ENCODE measurements at places on chromosomes 1 and 21.

DNA sequence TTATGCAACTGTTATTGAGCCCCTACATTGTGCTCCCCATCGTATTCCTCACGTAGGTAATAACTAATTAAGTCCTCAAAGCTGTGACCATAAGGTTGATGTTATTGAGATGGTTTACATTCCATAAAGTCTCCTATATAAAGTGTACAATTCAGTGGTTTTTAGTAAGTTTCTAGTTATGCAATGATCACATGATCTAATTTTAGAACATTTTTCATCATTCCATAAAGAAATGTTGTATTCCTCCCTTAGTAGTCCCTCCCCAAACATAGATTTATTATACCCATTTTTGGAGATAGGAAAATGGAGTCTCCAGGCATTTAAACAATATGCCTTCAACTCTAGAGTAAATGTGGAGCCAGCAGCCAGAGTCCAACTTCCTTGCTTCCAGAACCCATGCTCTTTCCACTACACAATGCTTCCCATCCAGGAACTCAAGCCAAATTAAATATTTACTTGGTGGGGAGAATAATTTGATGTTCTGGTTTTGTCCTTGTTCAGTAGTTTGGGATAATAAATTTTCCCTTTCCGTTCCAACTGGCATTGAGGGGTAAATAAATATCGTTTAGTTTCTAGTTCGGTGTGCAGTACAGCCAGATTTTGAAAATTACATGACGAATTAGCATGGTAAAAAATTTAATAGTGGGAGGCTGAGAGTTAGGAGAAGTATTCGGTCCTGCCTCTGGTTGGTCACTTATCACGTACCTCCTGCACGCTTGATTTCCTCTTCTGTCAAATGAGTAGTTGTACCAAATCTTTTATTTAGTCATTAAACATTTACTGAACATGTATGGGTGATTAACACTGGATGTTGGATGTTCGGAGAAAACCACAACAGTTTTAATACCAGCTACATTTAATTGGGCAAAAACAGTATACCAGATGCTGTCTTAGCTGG is 66.3 kb downstream of the CACHD1 start:
- DNase-seq: peak; percentile 64

DNA sequence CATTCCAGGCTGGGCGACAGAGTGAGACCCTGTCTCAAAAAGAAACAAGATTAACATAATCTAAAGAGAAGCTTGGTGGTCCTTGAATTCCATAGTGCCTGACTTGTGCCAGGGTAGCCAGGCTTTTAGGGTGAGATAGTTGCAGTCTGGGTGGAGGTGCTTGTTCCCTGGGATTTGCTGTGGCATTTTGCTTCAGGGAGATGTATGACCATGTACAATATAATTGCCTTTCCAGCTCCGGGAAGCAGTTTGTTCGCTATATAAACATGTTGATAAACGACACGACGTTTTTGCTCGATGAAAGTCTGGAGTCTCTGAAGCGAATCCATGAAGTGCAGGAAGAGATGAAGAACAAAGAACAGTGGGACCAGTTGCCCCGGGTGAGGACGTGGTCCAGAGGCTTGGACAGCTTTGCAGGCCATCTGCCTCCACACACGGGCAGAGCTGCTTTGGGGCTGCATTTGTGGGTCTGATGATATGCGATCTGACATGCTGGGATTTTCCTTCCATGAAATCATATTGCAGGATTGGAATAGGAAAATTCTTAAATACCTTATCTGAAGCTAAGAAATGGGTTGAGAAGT is 49.4 kb upstream of the KIF1B start:
- DNase-seq: no peak

DNA sequence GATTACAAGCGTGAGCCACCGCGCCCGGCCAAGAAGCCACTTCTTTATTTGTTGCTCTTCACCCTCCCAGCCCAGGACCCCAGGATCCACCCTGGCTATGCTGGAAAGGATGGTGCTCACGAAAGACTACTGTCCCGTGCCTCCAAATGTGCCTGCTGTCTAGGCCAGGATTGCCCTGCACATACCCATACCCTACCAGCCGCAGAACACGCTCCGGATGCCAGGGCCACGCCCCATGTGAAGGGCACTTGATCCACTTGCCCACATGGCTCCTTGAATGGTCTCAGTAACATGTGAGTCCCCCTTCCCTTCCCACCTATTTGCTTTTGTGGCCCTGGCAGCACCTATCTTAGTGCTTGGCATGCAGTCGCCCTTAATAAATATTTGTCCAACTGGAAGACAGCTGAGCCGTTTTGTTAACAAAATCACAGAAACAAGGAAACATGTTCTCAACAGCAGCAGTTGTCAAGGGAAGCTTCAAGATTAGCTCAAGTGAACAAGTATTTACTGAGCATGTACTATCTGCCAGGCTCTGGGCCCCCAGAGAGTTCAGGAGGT is 13.8 kb upstream of the UBXN10 start:
- no peak for DNase-seq

DNA sequence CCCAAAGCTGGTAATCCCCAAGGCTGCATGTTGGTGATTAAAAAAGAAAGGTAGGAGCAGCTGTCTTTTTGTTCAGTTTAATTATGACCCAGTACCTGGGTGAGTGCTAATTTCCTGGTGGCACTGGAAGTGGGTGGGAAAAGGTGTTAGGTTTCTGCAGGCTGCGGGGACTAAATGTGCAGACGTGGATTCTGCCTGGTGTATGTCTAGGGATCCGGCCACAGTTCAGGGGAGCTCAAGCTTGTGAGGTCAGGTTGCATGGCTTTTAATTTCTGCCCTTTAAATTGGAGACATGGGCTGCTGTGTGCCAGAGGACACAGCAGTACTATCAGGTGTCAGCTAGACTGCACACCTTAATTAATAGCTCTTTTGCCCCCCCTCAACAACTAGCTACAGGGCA is 20.3 kb upstream of the TBX19 start:
- no peak for DNase-seq

DNA sequence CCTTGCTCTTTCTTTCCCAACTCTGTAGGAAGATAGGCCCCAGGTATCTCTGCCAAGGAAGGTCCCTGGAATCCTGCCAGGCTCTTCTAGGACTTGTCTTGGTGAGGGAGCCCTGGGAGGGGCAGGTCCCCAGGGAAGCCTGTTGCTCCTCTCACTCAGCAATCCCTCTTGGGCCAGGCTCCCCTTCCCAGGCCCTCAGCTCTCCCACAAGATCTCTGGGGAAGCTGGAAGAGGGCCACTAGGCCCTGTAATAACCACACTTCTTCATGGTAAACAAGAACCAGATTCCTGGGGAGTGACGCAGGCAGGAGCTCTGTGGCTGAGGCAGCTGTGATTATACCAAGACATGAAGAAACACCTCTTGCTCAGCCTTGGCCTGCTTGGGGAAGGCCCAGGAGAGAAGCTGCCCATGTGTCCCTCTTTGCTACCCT is 9.9 kb upstream of the MAPKAPK2 start:
- DNase-seq: no peak

DNA sequence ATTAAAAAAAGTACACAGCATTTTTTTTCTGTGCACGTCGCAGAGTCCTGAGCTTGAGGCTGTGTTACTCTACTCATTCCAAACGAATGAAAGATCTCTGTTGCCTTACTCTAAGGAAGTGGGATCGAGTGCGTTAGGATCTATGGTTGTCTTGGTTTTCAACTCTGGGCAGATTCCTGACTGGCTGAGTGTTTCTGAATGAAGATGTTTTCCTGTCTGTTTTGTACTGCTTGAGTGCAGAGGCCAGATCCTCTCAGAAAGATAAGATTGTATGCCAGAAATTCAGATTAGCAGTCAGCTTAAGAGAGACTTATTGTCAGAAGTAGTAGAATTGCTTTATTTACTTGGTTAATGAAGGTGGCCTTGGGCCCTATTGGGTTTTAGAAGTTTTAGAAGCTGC is 14.0 kb downstream of the PLA2G2E start:
- DNase-seq: no peak

GRCh38 chr1:114350731-114351445 is 160.1 kb downstream of the TRIM33 start:
- no peak for DNase-seq
